Activated CD8-positive, alpha-beta T cell treated with anti-CD3 and anti-CD28 coated beads, Interleukin-2, amount 10 ng/mL, durations not matched to agents 7 days and 5 days (primary cell): ENCODE measurements at places on chromosomes 3 and 15. TPM values are rescaled to one million over a fixed set of nuclear protein-coding genes. Genes with fewer than 3 reads are reported as not detected.

GRCh38 chr15:100642213-100642949, 40.0 kb downstream of the ASB7 start:
- no peaks in the 10 kb centered on the region for H3K27me3 ChIP-seq
- DNase-seq: no peak
- no peak overlapping the region for H3K4me3 ChIP-seq
- H3K27ac ChIP-seq: no peak overlapping the region
- H3K4me1 ChIP-seq: no peaks in the 10 kb centered on the region

GRCh38 chr15:82301296-82302016, 38.8 kb downstream of the SAXO2 start:
- peaks cover 26% of the 10 kb centered on the region for H3K4me1 ChIP-seq
- H3K27me3 ChIP-seq: no peaks in the 10 kb centered on the region
- no peaks in the 10 kb centered on the region for H3K36me3 ChIP-seq
- no peak for DNase-seq

- no peaks in the 10 kb centered on the region for H3K36me3 ChIP-seq
- no peak overlapping the region for H3K27ac ChIP-seq
These were observed 16.6 kb upstream of the IREB2 start for GRCh38 chr15:78421238-78421965.

DNA sequence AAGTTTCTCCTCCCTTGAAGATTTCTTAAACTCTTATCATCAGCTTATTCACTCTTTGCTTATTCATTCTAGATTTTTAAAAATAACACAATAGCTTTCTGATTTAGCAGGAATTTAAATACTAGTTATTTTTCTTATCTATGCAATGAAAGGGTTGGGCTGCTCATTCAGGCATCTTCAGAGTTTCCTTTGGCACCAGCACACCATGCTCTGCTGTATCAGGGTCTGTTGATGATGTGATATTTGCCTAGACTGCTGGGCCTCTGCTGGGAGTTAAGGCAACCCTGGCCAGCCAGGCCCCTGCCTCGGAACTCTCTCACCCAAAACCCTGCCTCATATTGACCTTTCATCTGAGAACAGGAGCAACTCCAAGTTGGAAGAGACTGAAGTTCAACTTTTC, 35.0 kb downstream of the DRD3 start:
- DNase-seq: no peak
- no peaks in the 10 kb centered on the region for H3K36me3 ChIP-seq
- H3K4me1 ChIP-seq: no peaks in the 10 kb centered on the region
- no peaks in the 10 kb centered on the region for H3K27me3 ChIP-seq
- H3K27ac ChIP-seq: no peak overlapping the region

SCAANT1 gene
- total RNA-seq: not detected

TTLL13 gene
- 1.3 TPM for total RNA-seq
